ENCODE measurements at places on chromosomes 3 and 15. TPM values are rescaled to one million over a fixed set of nuclear protein-coding genes. Genes with fewer than 3 reads are reported as not detected.

The CADPS gene
- total RNA-seq: 1.1 TPM

DNA sequence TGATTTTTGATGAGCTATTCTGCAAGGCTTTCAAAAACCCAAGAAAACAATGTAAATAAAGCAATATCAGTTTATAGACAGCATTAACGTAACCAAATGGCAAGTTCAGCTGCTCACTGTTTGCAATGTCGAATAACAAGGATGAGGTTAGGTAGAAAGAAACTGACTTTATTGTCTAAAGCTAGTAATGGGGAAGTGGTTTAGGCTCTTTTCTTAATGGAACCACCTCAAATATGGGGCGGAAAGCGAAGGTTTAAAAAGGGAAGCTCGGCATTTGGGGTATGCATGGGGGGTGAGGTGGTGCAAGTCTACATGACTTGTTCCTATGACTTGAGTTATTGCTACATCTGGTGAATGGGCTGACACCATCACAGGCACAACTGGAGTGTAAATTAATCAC, 1060.2 kb downstream of the NSUN3 start:
- DNase-seq: no peak

The SPINK8 gene
- total RNA-seq: 12.0 TPM

- no peak for DNase-seq
Observed at GRCh38 chr15:95293456-95294031, 1037.0 kb upstream of the NR2F2 start.

GRCh38 chr3:5270666-5271371, 83.3 kb downstream of the EDEM1 start:
- DNase-seq: no peak

- no peak for DNase-seq
Observed at GRCh38 chr15:39156646-39157250, 424.1 kb upstream of the THBS1 start.

DNA sequence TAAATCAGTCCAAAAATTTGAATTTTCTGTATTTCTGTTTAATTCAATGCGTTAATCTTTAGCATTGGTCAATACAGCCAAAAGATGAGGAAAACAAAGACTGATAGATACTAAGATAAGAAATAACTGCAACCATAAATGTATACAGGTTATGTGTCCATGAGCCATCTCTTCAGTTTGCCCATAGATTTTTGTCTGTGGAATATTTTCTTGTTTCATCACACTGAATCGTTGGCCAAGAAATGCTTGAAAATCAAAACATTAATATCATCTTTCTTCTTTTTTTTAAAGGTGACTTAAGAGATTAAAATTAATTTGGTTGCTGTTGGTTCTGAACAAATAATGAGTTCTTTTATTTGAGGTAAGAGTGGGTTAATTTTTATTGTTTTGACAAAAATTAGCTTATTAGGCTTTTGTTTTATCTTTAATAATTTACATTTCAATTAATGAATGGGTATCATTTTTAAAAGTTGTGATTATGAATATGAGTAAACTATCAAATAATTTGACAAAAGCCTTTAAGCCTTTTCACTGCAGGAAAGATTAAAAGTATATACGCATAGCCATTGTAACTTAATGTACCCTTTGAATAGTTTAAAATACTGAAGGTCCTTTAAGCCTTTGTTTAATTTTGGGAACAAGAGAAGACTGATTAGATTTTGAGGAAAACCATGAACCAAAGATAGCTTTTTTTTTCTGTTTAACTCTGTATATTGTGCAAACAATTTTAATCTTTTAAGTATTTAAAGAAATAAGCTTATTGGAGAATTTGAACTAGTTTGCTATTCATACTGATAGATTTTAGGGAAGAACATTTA, 14.7 kb upstream of the CHD2 start:
- DNase-seq: no peak

The RNF13 gene
- 93.3 TPM for total RNA-seq

- no peak for DNase-seq
Observed at GRCh38 chr3:154364849-154365248, 40.6 kb upstream of the DHX36 start.

The INKA1 gene
- 13.8 TPM for total RNA-seq

- DNase-seq: no peak
Observed at GRCh38 chr15:52343831-52344230, 48.2 kb upstream of the MYO5C start.

The GOLGA6D gene
- not detected for total RNA-seq

GRCh38 chr15:52788099-52788986, 1.8 kb downstream of the ONECUT1 start:
- no peak for DNase-seq

The SAMD7 gene
- not detected for total RNA-seq

DNA sequence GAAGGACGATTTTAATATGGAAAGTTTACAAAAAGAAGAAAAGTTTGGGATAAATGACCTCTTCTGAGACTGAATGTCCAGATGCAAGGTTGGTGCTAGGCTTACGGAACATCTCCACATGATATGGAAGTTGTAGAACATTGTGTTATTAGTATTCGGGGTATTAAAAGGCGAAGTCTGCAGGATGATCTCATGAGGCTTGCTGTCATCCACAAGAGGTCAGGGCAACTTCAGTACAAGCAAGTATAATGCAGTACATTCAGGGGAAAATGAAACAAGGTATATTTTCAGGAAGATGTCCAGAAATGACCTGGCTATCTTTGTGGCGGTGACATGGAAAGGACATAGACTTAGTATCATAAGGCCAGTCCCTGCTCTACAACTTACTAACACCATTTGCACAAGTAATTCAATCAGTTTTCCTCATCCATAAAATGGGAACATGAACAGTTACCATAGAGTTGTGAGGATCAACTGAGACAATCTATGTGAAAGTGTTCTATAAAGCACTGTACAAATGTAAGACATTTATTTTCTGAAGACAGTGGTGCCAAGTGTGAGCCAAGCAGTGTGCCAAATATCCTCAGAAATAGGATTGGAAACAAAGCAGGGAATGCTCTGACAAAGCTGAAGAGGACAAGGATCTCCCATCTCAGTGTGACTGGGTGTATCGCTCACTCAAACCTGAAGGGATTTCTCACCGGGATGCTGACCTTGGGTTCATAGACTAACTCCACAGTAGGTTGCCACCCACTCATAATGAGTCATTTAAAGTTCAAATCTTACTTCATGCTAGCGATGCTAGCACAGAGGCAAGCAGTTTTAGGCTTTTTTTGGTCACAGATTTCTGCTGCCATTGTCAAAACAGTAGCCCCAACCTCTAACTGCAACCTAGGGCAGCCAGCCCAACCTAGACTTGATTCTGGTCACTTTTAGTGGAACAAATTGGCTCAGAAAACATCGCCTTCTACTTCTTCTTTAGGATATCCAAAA, 118.3 kb downstream of the TIGIT start:
- DNase-seq: no peak

The MAGEL2 gene
- 0.70 TPM for total RNA-seq

The CCR4 gene
- total RNA-seq: 0.23 TPM

The SNTN gene
- total RNA-seq: not detected

The ZNF660 gene
- total RNA-seq: 7.5 TPM

- no peak for DNase-seq
Observed at GRCh38 chr3:44337248-44337785, 1.2 kb upstream of the TCAIM start.

GRCh38 chr3:182327196-182327681, 466.1 kb upstream of the ATP11B start:
- no peak for DNase-seq

The SAXO2 gene
- total RNA-seq: 2.6 TPM

The FBLN2 gene
- 42.7 TPM for total RNA-seq

- no peak for DNase-seq
Observed at GRCh38 chr3:71393093-71393492, 190.4 kb downstream of the FOXP1 start.

The CMTM8 gene
- total RNA-seq: 5.7 TPM

DNA sequence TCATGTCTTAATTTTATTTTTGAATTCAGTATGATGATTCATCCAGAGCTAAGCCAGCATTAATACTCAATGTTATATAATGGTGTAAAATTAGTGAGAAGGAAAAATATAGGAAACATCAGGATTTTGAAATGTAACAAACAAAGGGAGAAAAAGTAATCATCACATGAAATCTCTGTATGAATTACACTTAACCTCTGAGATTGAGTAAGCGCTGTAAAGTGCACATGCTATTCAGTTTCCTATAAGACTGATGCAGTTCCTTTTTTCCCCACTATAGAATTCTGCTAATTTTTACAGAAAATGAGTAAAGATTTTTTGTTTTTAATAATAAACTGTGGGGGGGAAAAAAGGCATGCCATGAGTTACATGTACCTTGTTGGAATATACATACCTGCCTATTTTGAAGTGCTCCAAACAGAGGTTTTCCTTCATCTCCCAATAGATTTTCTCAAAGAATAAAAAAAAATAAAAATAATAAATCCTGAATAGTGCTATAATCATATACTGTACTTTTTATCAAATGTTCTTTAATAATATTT, 64.0 kb upstream of the TTBK2 start:
- DNase-seq: no peak

- no peak for DNase-seq
Observed at GRCh38 chr3:195907934-195908693, at the start of gene TNK2. TSS of gene TNK2 (minus strand) at chr3:195908551. CDS start at chr3:195888588, 19,963 bp downstream.

The TMEM207 gene
- total RNA-seq: not detected

GRCh38 chr3:179264449-179264848, 13.5 kb upstream of the KCNMB3 start:
- DNase-seq: no peak

The CCK gene
- total RNA-seq: not detected

The ACY1 gene
- total RNA-seq: 72.8 TPM

The CIAO2A gene
- total RNA-seq: 35.5 TPM

Data from ureter (tissue), 1 donor.